ENCODE measurements at places on chromosomes 3 and 15. TPM values are rescaled to one million over a fixed set of nuclear protein-coding genes. Genes with fewer than 3 reads are reported as not detected.

The GOLGA6A gene
- total RNA-seq, result not detected

The CXCR6 gene
- 0.25 TPM for total RNA-seq

The CRABP1 gene
- total RNA-seq, result not detected

The CLEC3B gene
- 7.5 TPM for total RNA-seq

The NLGN1 gene
- total RNA-seq, result 4.4 TPM

The POPDC2 gene
- 2.6 TPM for total RNA-seq

The SUSD5 gene
- 1.1 TPM for total RNA-seq

The PLSCR5 gene
- total RNA-seq, result not detected

The ALPK3 gene
- 1.2 TPM for total RNA-seq

The GP5 gene
- 0.13 TPM for total RNA-seq

The FBN1 gene
- total RNA-seq, result 140 TPM

The OTOL1 gene
- not detected for total RNA-seq

The TEX55 gene
- total RNA-seq, result not detected

The MAP1A gene
- total RNA-seq, result 27.1 TPM

The GOLGA8G gene
- not detected for total RNA-seq

The PRICKLE2 gene
- 27.2 TPM for total RNA-seq

The NR1I2 gene
- total RNA-seq, result 0.48 TPM

The UBAP1L gene
- 7.6 TPM for total RNA-seq

The UBL7 gene
- 26.9 TPM for total RNA-seq

The NEO1 gene
- 40.0 TPM for total RNA-seq

The TEX9 gene
- 12.5 TPM for total RNA-seq

The MAN2A2 gene
- total RNA-seq, result 66.5 TPM

The FBLN2 gene
- 8.1 TPM for total RNA-seq

The TRPM1 gene
- total RNA-seq, result not detected

The IGSF10 gene
- 36.7 TPM for total RNA-seq

The SMCO1 gene
- not detected for total RNA-seq

The USP50 gene
- total RNA-seq, result not detected

The TNNC1 gene
- 1.0 TPM for total RNA-seq

The OCA2 gene
- total RNA-seq, result 0.41 TPM

The EOMES gene
- total RNA-seq, result 0.23 TPM

The CCR2 gene
- total RNA-seq, result 0.43 TPM

The ROBO2 gene
- total RNA-seq, result 5.6 TPM

The KLHL40 gene
- not detected for total RNA-seq

The GP9 gene
- not detected for total RNA-seq

The INSYN1 gene
- 31.1 TPM for total RNA-seq

The IGSF11 gene
- total RNA-seq, result 22.1 TPM

The GOLGA6B gene
- total RNA-seq, result 0.36 TPM

The LRRC31 gene
- total RNA-seq, result not detected

The ISG20 gene
- total RNA-seq, result 58.6 TPM

The STARD9 gene
- 30.3 TPM for total RNA-seq

The PRRT3 gene
- 3.5 TPM for total RNA-seq

The BFSP2 gene
- total RNA-seq, result not detected

The CPB1 gene
- 16.5 TPM for total RNA-seq
